B cell (primary cell): ENCODE measurements at places on chromosomes 16 and 17.

DNA sequence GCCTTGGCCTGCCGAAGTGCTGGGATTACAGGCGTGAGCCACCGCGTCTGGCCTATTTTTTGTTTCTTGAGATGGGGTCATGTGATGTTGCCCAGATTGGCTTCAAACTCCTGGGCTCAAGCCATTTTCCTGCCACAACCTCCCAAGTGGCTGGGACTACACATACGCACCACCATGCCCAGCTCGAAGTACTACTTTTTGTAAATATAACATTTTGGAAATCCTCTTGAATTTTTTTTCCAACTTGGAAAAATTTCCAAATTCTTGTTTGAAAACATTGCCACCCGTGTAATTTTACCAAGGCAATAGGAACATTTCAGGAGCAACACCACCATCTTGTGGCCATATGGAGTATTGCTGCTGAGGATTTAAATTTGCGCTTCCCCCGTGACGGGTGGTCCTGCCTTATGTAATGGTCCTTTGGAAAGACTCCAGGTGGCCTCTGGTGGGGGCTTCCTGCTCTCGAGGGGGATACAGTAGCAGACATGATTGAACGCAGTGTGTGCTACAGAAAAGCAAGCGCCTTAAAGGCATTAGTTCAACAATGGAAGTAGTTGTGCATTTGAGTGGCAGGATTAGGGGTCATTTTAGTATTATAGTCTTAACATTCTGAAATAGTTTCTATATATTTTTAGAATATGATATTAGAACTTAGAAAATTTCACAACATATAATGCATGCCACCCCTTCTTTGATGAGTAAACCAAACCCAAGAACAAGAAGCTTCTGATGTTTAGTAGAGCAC is 8.0 kb downstream of the FLYWCH1 start:
- H3K36me3 ChIP-seq = no peaks in the 10 kb centered on the region

DNA sequence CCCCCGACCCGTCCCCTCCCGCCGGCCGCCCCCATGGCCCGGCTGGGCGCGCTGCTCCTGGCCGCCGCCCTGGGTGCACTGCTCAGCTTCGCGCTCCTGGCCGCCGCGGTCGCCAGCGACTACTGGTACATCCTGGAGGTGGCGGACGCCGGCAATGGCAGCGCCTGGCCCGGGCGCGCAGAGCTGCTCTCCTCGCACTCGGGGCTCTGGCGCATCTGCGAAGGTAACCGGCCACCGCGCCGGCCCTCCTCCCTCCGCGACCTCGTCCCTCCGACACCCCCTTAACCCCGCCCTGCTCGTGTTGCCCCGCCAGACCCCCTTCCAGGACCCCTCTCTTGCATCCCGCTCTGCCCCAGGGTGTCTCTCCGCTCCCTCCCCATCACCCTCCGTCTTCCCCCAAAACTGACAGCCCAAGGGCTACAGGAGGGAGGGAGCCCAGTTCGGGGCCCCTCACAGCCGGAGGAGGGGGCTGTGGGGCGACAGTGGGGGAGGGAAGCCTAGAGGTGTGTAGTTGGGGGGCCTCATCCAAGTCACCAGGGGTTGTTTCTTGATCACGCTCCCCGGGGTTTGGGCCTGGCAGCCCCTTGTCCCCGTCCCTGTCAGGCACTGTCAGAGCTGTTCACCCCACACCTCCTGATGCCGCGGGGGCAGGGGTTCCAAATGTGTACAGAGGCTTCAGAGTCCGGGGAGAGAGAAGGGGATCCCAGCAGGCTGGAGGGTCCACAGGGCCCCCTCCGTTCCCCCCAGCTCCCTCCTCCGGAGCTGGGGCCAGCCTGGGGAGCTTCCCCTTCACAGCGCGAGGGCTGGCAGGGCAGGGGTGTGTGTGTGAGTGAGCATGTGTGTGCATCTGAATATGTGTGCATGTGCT is 794 bp downstream of the TMEM235 start:
- peak; percentile 35 for DNase-seq
- peaks cover 24% of the 10 kb centered on the region for H3K4me1 ChIP-seq
- no peaks in the 10 kb centered on the region for H3K36me3 ChIP-seq
- H3K27me3 ChIP-seq = no peaks in the 10 kb centered on the region
- H3K27ac ChIP-seq = no peak overlapping the region

DNA sequence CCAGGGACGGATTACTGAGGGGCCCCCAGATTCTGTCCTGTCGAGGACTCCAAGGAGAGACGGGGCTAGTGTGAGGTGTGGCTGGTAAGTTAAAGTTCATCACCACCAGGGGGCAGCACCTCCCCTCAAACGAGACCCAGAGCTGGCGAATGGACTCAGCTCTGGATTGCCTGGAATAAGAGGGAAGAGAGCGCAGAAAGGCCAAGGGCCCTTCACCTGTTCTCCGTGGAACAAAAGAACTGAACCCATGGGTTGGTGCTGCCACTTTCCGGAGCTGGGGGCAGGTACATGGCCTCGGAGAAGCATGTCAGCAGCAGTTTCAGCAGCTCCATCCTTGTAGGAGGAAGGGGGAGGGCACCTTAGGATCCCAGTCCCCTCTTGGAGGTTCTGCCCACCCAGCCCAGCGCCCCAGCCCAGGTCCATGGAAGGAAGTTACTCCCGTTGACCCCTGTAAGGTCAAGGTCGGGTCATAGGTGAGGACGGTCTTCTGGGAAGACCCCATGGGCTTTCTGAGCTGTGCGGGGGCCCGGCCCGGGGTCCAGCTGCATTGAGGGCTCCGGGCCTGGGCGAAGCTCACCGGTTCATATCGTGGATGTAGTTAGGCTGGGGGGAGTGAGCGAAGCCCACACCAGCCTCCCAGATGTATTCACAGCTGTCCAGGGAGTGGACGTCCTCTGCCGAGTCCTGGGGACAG is 10.8 kb downstream of the HID1 start:
- peak; percentile 87 for DNase-seq
- H3K4me3 ChIP-seq = no peak overlapping the region
- peaks cover 2% of the 10 kb centered on the region for H3K4me1 ChIP-seq

GRCh38 chr17:79819534-79820276 is 19.5 kb downstream of the CBX4 start:
- no peak overlapping the region for H3K27ac ChIP-seq
- no peak overlapping the region for H3K4me3 ChIP-seq
- H3K4me1 ChIP-seq = peaks cover 9% of the 10 kb centered on the region
- H3K27me3 ChIP-seq = peaks cover 29% of the 10 kb centered on the region

DNA sequence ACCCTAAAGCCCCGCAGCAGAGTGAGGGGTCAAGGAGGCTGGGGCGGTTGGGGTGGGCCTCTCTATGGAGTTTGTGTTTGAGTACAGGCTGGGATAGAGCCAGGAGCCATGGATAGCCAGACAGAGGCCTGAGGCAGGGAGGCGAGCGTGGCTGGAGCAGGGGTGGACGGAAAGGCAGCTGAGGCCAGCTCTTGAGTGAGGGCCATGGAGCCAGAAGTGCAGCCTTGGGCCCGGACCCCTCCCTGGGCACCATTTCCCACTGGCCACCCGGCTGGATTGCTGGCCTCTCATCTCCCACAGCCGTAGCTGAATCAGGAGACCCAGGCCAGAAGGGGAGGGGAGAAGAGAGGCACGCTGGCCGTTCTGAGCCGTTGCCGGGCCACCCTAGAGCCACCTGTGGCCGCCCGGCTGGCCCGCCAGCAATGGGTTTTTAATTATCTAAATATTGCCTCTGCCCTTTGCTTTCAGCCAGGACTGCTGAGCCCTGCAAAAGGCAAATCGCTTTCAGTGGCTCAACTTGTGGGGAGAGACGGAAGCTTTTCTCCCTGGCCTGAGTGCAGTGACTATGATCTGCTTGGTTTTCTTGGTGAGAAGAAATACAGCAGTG is 75.2 kb upstream of the GSE1 start:
- H3K4me3 ChIP-seq = no peak overlapping the region
- H3K27ac ChIP-seq = no peak overlapping the region
- no peak for DNase-seq
- no peaks in the 10 kb centered on the region for H3K36me3 ChIP-seq
- H3K4me1 ChIP-seq = no peaks in the 10 kb centered on the region
- H3K27me3 ChIP-seq = no peaks in the 10 kb centered on the region

- H3K4me1 ChIP-seq = no peaks in the 10 kb centered on the region
- H3K27me3 ChIP-seq = no peaks in the 10 kb centered on the region
- no peaks in the 10 kb centered on the region for H3K36me3 ChIP-seq
- no peak overlapping the region for H3K4me3 ChIP-seq
These were observed 13.3 kb downstream of the IRX5 start for GRCh38 chr16:54944002-54944401.

GRCh38 chr16:4142268-4142667 is 26.0 kb upstream of the ADCY9 start:
- H3K4me3 ChIP-seq = no peak overlapping the region
- DNase-seq = peak; percentile 53
- peaks cover 7% of the 10 kb centered on the region for H3K4me1 ChIP-seq
- H3K27ac ChIP-seq = no peak overlapping the region
- H3K27me3 ChIP-seq = no peaks in the 10 kb centered on the region

DNA sequence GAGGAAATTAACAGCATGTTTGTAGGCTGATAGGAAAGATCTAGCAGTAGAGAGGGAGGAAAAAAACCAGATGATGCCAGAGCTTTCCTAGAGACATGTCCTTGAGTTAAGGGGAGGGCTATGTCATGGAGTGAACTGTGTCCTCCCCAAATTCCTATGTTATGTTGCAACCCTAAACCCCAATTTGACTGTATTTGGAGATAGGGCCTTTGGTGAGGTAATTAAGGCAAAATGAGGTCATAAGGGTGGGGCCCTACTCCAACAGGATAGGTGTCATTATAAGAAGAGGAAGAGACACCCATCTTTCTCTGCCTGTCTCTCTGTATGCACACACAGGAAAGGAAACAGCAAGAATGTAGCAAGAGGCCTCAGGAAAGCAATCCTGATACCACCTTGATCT is 195.3 kb upstream of the AXIN2 start:
- no peaks in the 10 kb centered on the region for H3K36me3 ChIP-seq
- no peaks in the 10 kb centered on the region for H3K4me1 ChIP-seq
- DNase-seq = no peak
- H3K27me3 ChIP-seq = no peaks in the 10 kb centered on the region

DNA sequence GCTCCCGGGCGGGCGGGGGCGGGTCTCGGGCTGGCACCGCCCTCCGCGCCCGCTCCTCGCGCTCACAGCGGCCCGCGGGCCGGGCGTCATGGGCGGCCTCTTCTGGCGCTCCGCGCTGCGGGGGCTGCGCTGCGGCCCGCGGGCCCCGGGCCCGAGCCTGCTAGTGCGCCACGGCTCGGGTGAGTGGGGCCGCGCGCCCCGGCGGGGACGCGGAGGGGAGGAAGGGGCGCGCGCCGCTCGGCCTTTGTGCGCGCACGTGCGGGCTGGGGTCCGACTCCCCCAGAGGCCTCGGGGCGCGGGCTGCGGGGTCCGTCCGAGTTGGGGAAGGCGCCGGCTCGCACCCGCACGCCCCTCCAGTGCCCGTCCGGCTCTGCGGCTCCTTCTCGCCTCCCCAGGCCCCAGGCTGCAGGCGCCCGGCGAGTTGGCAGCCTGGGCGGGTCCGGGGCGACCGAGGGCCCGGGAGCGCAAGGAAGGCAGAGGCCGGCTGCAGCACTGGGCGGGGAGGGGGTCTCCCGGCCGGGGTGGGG is at the start of gene NME4:
Gene NME4 (plus strand): TSS at position 65 of the 527 bp plus-strand sequence. CDS start 24 bp downstream, at position 89.
- no peaks in the 10 kb centered on the region for H3K27me3 ChIP-seq
- peak within 1 kb of the TSS; percentile 56 for H3K4me3 ChIP-seq
- H3K36me3 ChIP-seq = no peaks in the 10 kb centered on the region
- H3K27ac ChIP-seq = no peak within 1 kb of the TSS

- H3K27ac ChIP-seq = no peak overlapping the region
- no peaks in the 10 kb centered on the region for H3K36me3 ChIP-seq
- DNase-seq = no peak
- no peak overlapping the region for H3K4me3 ChIP-seq
- no peaks in the 10 kb centered on the region for H3K27me3 ChIP-seq
These were observed 52.5 kb upstream of the DHX40 start for GRCh38 chr17:59512844-59513385.

DNA sequence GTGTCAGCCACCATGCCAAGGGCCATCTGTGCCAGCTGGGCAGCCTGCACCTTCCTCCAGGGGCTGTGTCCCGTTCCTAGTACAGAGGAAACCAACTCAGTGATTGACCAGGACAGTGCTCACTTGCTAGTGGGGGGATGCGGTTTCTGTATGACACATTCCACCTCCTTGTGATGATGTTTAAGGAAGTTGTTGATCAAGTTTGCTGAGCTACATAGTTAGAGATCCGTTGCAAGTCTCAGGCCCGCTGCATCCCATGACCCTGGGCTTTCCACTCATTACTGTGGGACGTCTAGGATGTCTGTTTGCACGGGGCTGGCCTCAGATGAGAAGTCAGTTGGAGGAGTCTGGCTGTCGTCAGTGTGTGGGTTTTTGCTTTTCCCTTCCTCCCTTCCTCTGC is 33.6 kb downstream of the RNF213 start:
- no peak overlapping the region for H3K27ac ChIP-seq
- no peaks in the 10 kb centered on the region for H3K4me1 ChIP-seq

- H3K27me3 ChIP-seq = no peaks in the 10 kb centered on the region
- no peak overlapping the region for H3K4me3 ChIP-seq
- peak; percentile 89 for DNase-seq
These were observed 56.7 kb downstream of the GRB7 start for GRCh38 chr17:39794249-39794970.

- no peaks in the 10 kb centered on the region for H3K36me3 ChIP-seq
- H3K27me3 ChIP-seq = no peaks in the 10 kb centered on the region
- no peak overlapping the region for H3K4me3 ChIP-seq
- no peak for DNase-seq
- H3K4me1 ChIP-seq = no peaks in the 10 kb centered on the region
These were observed 59.7 kb downstream of the SNX20 start for GRCh38 chr16:50621452-50621792.

- no peak for DNase-seq
- no peaks in the 10 kb centered on the region for H3K4me1 ChIP-seq
- H3K4me3 ChIP-seq = no peak overlapping the region
- H3K27ac ChIP-seq = no peak overlapping the region
- no peaks in the 10 kb centered on the region for H3K36me3 ChIP-seq
- no peaks in the 10 kb centered on the region for H3K27me3 ChIP-seq
These were observed 611.4 kb upstream of the CDH5 start for GRCh38 chr16:65754820-65755691.

- no peak for DNase-seq
- no peaks in the 10 kb centered on the region for H3K27me3 ChIP-seq
- peaks cover 8% of the 10 kb centered on the region for H3K36me3 ChIP-seq
- H3K4me1 ChIP-seq = no peaks in the 10 kb centered on the region
These were observed 26.4 kb downstream of the GOSR1 start for GRCh38 chr17:30503558-30503957.

GRCh38 chr17:82917699-82918345 is 78.0 kb upstream of the ZNF750 start:
- no peak for DNase-seq

DNA sequence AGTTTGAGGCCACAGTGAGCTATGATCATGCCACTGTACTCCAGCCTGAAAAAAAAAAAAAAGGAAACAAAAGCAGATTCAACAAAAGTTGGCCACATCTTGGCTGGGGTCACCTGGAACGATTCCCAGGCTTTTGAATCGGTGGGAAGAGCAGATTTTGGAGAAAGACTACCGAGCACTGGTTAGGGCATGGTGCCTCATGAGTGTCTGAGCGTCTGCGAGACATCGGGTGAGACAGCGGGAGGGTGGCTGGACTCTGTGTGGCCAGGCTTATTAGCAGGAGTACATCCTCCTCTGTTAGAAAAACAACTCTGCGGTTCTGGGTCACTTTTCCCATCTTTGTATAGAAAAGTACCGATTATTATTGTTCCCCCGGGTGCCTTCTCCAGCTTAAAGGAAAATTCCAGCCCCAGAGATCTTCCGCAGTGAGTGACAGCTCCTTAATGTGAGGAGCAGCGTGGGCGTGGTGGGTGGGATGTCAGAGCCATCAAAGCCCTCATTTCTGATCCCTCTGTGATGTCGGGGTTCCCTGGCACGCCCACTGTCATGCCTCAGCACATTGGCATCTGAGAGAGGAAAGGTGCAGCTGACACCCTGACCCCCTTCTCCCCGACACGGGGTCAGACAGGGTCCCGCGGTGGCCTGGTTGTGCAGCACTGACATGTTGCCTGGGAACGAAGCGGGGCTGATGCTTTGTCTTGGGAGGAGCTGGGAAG is 6.9 kb downstream of the RGS9 start:
- DNase-seq = no peak
- no peak overlapping the region for H3K27ac ChIP-seq
- no peak overlapping the region for H3K4me3 ChIP-seq
- no peaks in the 10 kb centered on the region for H3K4me1 ChIP-seq
- no peaks in the 10 kb centered on the region for H3K27me3 ChIP-seq
